ENCODE measurements at places on chromosomes 3 and 15. TPM values are rescaled to one million over a fixed set of nuclear protein-coding genes. Genes with fewer than 3 reads are reported as not detected.

GRCh38 chr15:90097475-90097874 lies 4.8 kb downstream of the IDH2 start:
- H3K36me3 ChIP-seq, result no peaks in the 10 kb centered on the region
- no peak overlapping the region for H3K27ac ChIP-seq
- no peak overlapping the region for H3K4me3 ChIP-seq
- H3K4me1 ChIP-seq, result peaks cover 37% of the 10 kb centered on the region
- H3K27me3 ChIP-seq, result no peaks in the 10 kb centered on the region
- no peak for DNase-seq

DNA sequence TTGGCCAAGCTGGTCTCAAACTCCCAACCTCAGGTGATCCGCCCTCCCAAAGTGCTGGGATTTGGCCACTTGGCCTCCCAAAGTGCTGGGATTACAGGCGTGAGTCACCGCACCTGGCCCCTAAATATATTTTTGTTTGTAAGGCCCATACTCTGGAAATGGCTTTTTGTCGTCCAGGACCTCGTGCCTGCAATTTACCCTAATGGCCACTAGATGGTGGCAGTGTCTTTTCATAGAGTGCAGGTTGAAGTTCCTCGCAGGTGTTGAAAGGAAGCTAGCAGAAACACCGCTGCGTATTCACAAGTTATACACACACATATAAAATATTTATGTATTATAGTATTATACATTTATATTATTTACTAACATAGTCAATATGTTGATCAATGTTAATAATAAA lies 97.2 kb downstream of the LRTM1 start:
- H3K36me3 ChIP-seq, result no peaks in the 10 kb centered on the region
- DNase-seq, result no peak
- no peaks in the 10 kb centered on the region for H3K4me1 ChIP-seq
- H3K27me3 ChIP-seq, result peaks cover 4% of the 10 kb centered on the region

DNA sequence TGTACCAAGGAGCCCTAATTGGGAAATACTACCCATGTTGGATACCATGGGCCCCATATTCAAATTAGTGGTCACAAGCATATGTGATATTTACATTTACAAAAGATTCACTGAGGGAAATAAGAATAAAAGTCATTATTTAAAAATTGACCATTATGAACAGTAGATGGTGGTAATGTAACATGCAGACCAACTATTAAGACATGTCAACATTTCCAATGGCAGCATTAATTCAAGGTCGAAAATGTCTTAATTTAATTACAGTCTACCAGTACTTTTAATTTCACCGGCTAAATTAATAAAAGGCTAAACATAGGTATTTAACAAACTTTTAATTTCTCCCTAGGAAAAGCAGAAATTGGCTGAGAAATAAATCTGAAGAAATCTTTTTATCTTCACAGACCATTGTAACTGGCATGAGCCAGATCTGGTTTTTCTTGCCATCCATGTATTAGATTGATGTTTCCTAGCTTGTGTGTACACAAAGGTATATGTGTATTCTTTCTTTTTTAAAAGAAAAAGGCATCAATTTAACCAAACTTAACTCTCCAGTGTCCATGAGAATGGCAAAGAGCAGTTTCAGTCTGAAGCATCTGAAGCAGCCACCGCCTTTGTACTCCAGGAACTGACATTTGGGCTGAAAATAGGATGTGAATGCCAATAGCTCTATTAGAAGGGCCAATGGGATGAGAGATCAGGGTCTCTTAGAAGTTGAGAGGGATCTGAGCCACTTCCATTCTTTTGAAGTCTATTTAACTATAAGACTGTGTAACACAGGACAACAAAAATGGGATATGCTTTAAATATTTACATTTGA lies 26.6 kb downstream of the NEK11 start:
- H3K27ac ChIP-seq, result no peak overlapping the region
- no peaks in the 10 kb centered on the region for H3K27me3 ChIP-seq
- peak; percentile 10 for DNase-seq
- H3K4me1 ChIP-seq, result no peaks in the 10 kb centered on the region

DNA sequence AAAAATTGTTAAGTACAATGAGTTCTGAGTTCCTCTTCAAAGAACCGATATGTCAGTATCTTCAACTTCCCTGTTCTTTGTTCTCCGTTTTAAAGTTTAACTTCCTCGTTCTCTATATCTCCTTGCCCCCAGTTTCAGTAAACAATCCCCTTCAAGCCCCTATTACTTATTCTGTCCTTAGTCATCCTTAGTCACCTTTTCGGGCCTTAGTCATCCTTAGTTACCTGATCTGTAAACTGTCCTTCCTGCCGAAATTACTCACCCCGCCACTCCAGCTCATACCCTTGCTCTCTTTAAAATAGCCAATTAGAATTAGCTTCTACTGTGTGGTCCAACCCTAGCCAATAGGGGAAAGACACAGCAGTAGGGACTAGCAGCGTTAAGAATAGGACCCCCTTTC lies 1165.6 kb downstream of the NSUN3 start:
- H3K4me1 ChIP-seq, result no peaks in the 10 kb centered on the region
- no peaks in the 10 kb centered on the region for H3K27me3 ChIP-seq
- no peaks in the 10 kb centered on the region for H3K36me3 ChIP-seq
- no peak overlapping the region for H3K4me3 ChIP-seq
- DNase-seq, result no peak

GRCh38 chr3:34175636-34176176 lies 377.3 kb downstream of the PDCD6IP start:
- H3K4me3 ChIP-seq, result no peak overlapping the region
- H3K36me3 ChIP-seq, result no peaks in the 10 kb centered on the region
- no peaks in the 10 kb centered on the region for H3K27me3 ChIP-seq
- no peak overlapping the region for H3K27ac ChIP-seq
- no peaks in the 10 kb centered on the region for H3K4me1 ChIP-seq

DNA sequence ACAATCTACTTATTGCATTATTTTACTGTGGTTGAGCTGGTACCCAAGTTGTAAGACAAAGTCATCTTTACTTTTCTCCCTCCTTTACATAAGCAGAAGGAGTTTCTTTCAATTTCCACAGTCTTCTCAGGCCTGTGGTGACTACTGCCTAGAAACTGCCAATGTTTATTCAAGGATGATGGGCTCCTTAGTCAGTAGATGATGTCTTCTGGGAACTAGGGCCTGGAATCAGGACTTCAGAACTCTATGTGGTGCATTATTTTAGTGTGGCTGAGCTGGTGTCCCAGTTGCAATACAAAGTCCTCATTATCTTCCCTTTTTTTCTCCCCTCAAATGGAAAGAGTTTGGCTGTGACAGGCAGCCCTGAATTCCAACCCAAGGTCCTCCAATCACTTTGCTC lies 1762.5 kb downstream of the SI start:
- no peaks in the 10 kb centered on the region for H3K27me3 ChIP-seq
- H3K36me3 ChIP-seq, result no peaks in the 10 kb centered on the region
- no peak overlapping the region for H3K27ac ChIP-seq
- no peaks in the 10 kb centered on the region for H3K4me1 ChIP-seq

GRCh38 chr3:170680593-170680992 lies 94.7 kb upstream of the SLC7A14 start:
- DNase-seq, result no peak
- no peaks in the 10 kb centered on the region for H3K27me3 ChIP-seq
- no peaks in the 10 kb centered on the region for H3K4me1 ChIP-seq
- H3K4me3 ChIP-seq, result no peak overlapping the region

DNA sequence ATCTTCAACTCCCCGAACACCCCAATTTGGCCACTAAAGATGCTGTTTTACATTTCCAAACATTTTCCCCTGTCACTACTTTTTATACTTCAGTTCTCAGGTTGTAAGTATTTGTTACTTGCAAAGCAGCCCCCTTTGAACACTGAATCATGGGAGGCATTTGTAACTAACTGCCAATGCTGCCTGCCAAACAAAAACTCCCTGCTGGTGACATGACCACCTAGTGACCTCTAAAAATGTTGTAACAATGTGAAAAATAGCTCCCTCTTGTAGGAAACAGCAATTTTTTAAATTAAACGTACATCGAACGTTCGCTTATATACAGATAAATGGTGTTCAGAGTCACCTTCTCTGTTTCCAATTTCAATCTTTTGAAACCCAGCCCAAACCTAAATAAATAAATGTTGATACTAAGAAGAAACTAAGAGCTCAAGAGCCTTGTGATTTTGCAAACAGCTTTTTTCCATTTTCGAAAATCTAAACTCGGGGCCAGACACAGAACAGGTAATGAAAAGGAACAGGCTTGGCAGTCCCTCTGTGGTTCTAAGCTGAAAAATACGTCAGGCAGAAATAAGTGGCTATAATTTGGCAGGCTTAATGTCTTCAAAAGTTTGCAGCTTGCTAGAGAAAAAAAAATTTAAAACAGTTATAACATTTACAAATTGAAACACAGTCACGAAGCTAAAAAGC lies 268.6 kb upstream of the WNT5A start:
- no peaks in the 10 kb centered on the region for H3K27me3 ChIP-seq
- no peak for DNase-seq
- H3K4me3 ChIP-seq, result no peak overlapping the region
- H3K4me1 ChIP-seq, result no peaks in the 10 kb centered on the region

- no peaks in the 10 kb centered on the region for H3K27me3 ChIP-seq
- no peaks in the 10 kb centered on the region for H3K4me1 ChIP-seq
- no peak for DNase-seq
- no peak overlapping the region for H3K27ac ChIP-seq
Measured at GRCh38 chr15:97972366-97972765, 11.9 kb downstream of the ARRDC4 start.

GRCh38 chr15:56523521-56523920 lies 58.6 kb upstream of the MNS1 start:
- DNase-seq, result no peak
- H3K4me1 ChIP-seq, result peaks cover 3% of the 10 kb centered on the region
- H3K27ac ChIP-seq, result no peak overlapping the region
- H3K27me3 ChIP-seq, result no peaks in the 10 kb centered on the region

GRCh38 chr3:135325096-135325495 lies 530.0 kb downstream of the EPHB1 start:
- no peak overlapping the region for H3K4me3 ChIP-seq
- H3K27ac ChIP-seq, result no peak overlapping the region
- no peaks in the 10 kb centered on the region for H3K36me3 ChIP-seq
- DNase-seq, result peak; percentile 9
- H3K4me1 ChIP-seq, result no peaks in the 10 kb centered on the region

- no peak for DNase-seq
- H3K27me3 ChIP-seq, result no peaks in the 10 kb centered on the region
- H3K27ac ChIP-seq, result no peak overlapping the region
- no peaks in the 10 kb centered on the region for H3K4me1 ChIP-seq
- no peaks in the 10 kb centered on the region for H3K36me3 ChIP-seq
- no peak overlapping the region for H3K4me3 ChIP-seq
Measured at GRCh38 chr15:84946772-84947489, 34.7 kb upstream of the PDE8A start.

- no peak overlapping the region for H3K4me3 ChIP-seq
- DNase-seq, result no peak
- H3K36me3 ChIP-seq, result peaks cover 31% of the 10 kb centered on the region
- H3K4me1 ChIP-seq, result no peaks in the 10 kb centered on the region
Measured at GRCh38 chr3:66392512-66392911, 108.3 kb downstream of the LRIG1 start.

GRCh38 chr3:139560411-139560810 lies 20.9 kb upstream of the RBP1 start:
- H3K4me1 ChIP-seq, result no peaks in the 10 kb centered on the region
- H3K4me3 ChIP-seq, result no peak overlapping the region
- H3K27me3 ChIP-seq, result no peaks in the 10 kb centered on the region
- H3K27ac ChIP-seq, result no peak overlapping the region
- H3K36me3 ChIP-seq, result no peaks in the 10 kb centered on the region

DNA sequence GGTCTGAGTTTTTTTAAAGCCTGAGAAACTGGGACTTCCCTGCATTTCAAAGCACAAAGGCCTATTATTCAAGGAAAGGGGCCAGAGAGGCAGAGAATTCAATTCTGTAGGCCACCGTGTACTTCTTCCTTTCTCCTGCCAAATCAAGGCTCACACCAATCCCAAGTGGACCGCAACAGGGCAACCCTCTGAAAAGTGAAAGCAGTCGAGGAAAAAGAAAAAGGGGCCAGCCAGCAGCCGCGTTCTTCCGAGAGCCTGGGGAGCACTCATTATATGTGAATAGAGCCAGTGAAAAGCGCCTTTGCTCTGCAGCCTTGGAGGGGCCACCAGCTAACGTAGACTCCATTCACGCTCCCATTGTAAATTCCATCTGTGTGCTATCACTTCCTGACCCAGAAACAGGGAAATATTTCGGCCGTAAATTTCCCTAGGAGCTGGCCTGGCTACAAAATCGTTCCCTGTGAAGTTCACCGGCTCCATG lies 45.9 kb upstream of the THUMPD3 start:
- no peak overlapping the region for H3K4me3 ChIP-seq
- no peaks in the 10 kb centered on the region for H3K36me3 ChIP-seq
- H3K4me1 ChIP-seq, result no peaks in the 10 kb centered on the region
- no peaks in the 10 kb centered on the region for H3K27me3 ChIP-seq
- DNase-seq, result peak; percentile 67

- no peaks in the 10 kb centered on the region for H3K4me1 ChIP-seq
- no peak for DNase-seq
- H3K27me3 ChIP-seq, result peaks cover 92% of the 10 kb centered on the region
Measured at GRCh38 chr3:138938056-138938876, 8.7 kb downstream of the FOXL2 start.

DNA sequence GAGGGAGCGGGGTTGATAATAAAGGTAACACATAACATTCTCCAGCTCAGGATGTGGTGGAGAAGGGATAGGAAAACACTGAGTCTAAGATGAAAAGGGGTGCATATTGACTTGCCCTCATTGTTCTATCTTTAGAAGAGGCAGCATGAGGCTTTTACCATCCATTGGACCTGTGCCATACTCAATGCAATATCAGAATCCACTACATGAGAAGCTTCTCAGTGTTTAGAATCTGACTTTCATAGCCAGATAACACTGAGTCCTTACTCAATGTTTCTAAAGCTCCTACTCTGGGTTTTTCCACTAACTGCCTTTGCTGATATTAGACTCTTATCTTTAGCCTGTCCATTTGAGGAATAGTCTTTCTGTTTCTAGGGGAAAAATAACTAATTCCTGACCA lies 24.3 kb upstream of the GADL1 start:
- H3K27ac ChIP-seq, result no peak overlapping the region
- no peaks in the 10 kb centered on the region for H3K36me3 ChIP-seq
- no peaks in the 10 kb centered on the region for H3K4me1 ChIP-seq
- H3K27me3 ChIP-seq, result no peaks in the 10 kb centered on the region

DNA sequence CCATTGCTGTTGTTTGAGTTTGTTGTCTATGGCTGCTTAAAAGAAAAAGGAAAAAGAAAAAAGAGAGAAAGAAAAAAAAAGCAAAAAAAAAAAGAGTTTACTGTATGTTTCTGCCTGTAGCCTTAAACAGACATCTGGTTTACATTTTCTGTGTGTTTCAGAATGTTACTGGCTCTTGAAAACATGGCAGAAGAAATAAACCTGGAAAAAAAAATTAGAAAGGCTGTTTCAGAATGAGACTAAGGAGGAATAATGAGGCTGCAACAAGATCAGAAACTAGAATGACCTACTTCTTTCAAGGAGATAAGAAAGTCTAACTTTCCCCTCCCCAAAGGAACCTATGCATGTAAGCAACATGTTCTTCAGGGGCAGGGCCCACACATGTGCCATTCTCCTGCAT lies 292.1 kb downstream of the DIPK2A start:
- peak overlapping the region; percentile 9 for H3K27ac ChIP-seq
- no peaks in the 10 kb centered on the region for H3K36me3 ChIP-seq
- H3K27me3 ChIP-seq, result no peaks in the 10 kb centered on the region
- H3K4me3 ChIP-seq, result no peak overlapping the region
- no peak for DNase-seq

GRCh38 chr3:21544076-21544462 lies 206.9 kb downstream of the ZNF385D start:
- H3K36me3 ChIP-seq, result no peaks in the 10 kb centered on the region
- no peak overlapping the region for H3K27ac ChIP-seq
- DNase-seq, result no peak
- no peaks in the 10 kb centered on the region for H3K4me1 ChIP-seq
- H3K4me3 ChIP-seq, result no peak overlapping the region

Gene POC1A
- 3.9 TPM for total RNA-seq

Gene TMEM40
- total RNA-seq, result 3.8 TPM

Gene AMOTL2
- total RNA-seq, result 129 TPM

Gene NR1I2
- 0.55 TPM for total RNA-seq

Gene ST8SIA2
- total RNA-seq, result 1.4 TPM

Gene LDHAL6B
- not detected for total RNA-seq

Gene ATP8B4
- 4.1 TPM for total RNA-seq

All from lung (tissue), 17 donors.